NCI-H1694 treated with DMSO at 0.1 percent for 48 hours (cell line): ENCODE measurements at places on chromosomes 7 and 10.
A peak's percentile ranks its signal among the peaks of the same experiment; 100 is the strongest.

DNA sequence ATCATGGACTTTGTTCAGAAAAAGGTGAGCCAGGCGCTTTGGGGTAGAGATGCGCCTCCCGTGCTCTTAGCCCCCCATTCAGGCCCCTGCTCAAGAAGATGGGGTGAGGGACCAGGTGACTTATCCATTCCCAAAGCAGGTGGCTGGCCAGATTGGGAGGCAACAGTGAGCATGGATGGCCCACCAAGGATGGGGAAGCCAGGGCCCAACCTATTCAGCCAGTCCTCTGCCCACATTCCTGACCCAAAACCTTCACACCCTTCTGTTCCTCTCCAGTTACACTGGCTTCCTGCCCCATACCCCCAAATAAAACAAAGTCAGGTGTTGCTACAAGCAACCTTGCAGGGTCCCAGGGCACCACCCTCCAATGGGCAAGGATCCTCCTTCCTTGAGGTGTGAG is 44.4 kb downstream of the TSPAN15 start:
- DNase-seq = no peak

DNA sequence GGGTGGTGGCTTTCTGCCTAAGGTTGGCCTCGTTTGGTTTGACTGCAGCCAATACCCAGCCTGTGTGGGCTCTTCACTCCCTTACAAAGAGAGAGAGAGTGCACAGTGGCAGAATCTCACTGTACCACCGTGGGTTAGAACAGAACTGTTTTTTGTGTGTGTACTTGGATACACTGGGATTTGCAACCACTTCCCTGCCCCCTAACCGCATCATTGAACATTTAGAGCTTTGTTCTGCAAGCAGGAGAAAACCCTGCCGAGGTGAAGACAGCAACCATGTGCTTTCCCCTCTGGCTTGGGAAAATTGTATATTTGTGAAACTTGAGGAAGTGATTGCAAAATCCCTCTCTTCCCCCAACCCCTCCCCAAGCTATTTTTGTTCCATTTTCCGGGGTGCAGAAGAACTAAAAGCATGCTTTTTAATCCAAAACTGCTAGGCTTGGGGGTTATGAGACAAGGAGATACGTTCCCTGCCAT is 201.2 kb downstream of the TCF7L2 start:
- no peak for DNase-seq

DNA sequence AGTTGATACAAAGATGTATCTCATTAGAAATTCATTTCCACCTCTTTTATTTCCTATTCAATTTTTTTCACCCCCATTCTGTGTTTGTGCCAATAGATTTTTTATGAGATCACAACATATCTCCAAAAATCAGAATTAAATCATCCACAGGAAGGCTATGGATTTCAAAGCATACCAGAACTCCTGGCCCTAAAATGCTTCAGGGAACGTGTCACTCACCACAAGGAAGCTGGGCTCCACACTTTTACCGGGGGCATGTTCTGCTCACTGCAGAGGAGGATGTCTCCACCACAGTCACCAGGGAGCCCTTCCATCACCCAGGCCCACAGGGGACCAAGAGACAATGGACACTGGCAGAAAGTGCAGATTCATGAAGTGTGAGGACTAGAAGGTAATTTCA is 456.8 kb downstream of the KCNMA1 start:
- DNase-seq = no peak

DNA sequence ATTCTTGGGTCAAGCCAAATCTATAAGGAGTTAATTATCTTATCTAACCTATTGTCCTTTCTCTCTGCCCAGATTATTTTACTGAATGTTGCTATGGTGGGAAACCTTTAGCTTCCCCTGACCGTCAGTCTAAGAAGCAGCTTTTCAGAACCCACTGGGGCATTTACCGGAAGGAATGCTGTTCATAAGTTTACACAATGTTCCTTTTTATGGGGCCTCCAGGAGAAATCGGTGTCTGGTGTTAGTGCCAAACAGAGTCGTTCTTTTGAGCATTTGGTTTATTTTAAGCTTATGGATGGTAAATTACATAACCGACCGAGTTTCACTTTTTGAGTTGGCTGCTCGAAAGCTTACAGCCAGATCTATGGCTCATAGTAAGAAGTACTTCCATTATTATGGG is 111.9 kb downstream of the CACNB2 start:
- no peak for DNase-seq

GRCh38 chr10:95505641-95506040 is 55.5 kb downstream of the SORBS1 start:
- peak; percentile 8 for DNase-seq

GRCh38 chr10:117248750-117249465 is 8.0 kb downstream of the SLC18A2 start:
- DNase-seq = no peak

GRCh38 chr10:94423627-94424026 is 21.3 kb downstream of the TBC1D12 start:
- no peak for DNase-seq

- DNase-seq = no peak
These were observed 39.2 kb upstream of the CNPY1 start for GRCh38 chr7:155585532-155585895.

GRCh38 chr10:5297466-5297865 is 67.3 kb upstream of the UCN3 start:
- DNase-seq = no peak

GRCh38 chr10:34584164-34584563 is 230.9 kb downstream of the PARD3 start:
- no peak for DNase-seq

- no peak for DNase-seq
These were observed 162.3 kb downstream of the SVIL start for GRCh38 chr10:29472301-29473086.

GRCh38 chr7:108124820-108125219 is 5.3 kb downstream of the LAMB4 start:
- DNase-seq = no peak

- DNase-seq = no peak
These were observed 241.6 kb downstream of the RAB11FIP2 start for GRCh38 chr10:117805139-117805538.

- DNase-seq = no peak
These were observed 69.9 kb upstream of the FGL2 start for GRCh38 chr7:77269360-77270093.

- peak; percentile 25 for DNase-seq
These were observed 53.5 kb upstream of the TNS3 start for GRCh38 chr7:47635091-47636080.

GRCh38 chr7:146126767-146127509 is 10.3 kb downstream of the CNTNAP2 start:
- no peak for DNase-seq

DNA sequence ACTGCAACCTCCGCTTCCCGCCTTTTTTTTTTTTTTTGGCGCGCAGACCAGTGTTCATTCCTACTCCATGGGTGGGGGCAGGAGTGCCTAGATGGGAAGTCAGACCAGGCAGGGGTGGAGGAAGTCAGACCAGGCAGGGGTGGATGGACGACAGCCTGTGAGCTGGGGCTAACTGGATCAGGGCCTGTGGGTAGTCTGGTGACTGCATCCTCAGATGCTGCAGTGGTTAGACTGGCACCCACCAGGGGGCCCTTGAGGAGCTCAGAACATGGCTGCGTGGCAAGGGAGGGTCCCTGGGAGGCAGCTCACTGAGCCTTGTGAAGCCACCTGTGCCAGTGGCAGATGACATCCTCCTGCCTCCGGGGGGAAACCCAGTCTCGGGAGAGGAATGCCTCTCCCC is 35.1 kb downstream of the RCC1L start:
- DNase-seq = no peak

DNA sequence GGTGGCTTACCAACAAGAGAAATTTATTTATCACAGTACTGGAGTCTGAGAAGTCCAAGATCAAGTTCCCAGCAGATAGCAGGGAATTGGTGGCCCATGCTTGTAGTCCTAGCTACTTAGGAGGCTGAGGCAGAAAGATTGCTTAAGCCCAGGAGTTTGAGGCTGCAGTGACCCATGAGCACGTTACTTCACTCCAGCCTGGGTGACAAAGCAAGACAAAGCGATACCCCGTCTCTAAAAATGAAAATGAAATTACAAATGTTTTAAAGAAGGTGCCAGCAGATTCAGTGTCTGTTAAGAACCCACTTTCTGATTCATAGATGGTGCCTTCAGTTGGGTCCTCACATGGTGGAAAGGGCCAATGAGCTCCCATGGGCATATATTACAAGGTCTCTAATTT is 20.6 kb upstream of the ARHGAP12 start:
- DNase-seq = no peak

- no peak for DNase-seq
These were observed 118.3 kb downstream of the DIP2C start for GRCh38 chr10:571166-571565.

GRCh38 chr10:24984906-24985305 is 31.1 kb downstream of the ENKUR start:
- DNase-seq = no peak

GRCh38 chr7:12975412-12975811 is 288.0 kb downstream of the ARL4A start:
- no peak for DNase-seq

- DNase-seq = no peak
These were observed 16.5 kb downstream of the CDC123 start for GRCh38 chr10:12212454-12212853.

- DNase-seq = no peak
These were observed 155.4 kb downstream of the TWIST1 start for GRCh38 chr7:18962031-18962430.

DNA sequence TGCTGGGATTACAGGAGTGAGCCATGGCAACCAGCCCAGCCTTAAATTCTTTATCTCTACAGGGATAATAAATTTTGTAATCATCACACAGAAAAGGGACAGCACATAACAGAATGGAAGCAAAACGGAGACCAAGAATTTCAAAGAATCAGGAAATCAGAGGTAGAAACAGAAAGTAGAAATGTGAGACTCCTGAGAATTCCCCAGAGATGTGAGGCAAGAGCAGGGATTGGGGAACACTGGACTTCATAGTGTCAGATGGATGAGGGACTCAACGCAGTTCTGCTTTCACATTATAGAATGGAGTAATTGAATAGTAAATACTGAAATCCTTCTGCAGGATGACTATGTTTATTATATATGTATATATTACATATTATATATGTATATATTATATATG is 52.5 kb upstream of the MPP7 start:
- DNase-seq = no peak

GRCh38 chr7:93964813-93965212 is 39.3 kb downstream of the BET1 start:
- DNase-seq = no peak

- no peak for DNase-seq
These were observed 273.6 kb downstream of the PLXDC2 start for GRCh38 chr10:20089879-20090278.

- no peak for DNase-seq
These were observed 25.3 kb downstream of the IKZF1 start for GRCh38 chr7:50329775-50330174.

GRCh38 chr10:81873932-81874816 is 820 bp upstream of the NRG3 start:
- no peak for DNase-seq

DNA sequence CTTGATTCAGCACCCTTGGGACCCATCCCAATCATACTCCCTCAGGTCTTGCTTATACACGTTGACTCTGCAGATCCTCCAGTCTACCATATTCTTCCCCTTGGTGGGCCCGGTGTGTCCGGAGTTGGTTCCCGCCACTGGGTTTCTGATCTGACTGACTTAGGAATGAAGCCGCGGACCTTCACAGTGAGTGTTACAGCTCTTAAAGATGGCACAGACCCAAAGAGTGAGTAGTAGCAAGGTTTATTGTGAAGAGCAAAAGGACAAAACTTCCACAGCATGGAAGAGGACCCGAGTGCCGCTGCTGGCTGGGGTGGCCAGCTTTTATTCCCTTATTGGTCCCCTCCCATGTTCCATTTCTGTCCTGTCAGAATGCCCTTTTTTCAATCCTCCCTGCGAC is 5.9 kb upstream of the GDF10 start:
- no peak for DNase-seq

GRCh38 chr7:80774843-80775242 is 136.4 kb downstream of the CD36 start:
- DNase-seq = no peak

DNA sequence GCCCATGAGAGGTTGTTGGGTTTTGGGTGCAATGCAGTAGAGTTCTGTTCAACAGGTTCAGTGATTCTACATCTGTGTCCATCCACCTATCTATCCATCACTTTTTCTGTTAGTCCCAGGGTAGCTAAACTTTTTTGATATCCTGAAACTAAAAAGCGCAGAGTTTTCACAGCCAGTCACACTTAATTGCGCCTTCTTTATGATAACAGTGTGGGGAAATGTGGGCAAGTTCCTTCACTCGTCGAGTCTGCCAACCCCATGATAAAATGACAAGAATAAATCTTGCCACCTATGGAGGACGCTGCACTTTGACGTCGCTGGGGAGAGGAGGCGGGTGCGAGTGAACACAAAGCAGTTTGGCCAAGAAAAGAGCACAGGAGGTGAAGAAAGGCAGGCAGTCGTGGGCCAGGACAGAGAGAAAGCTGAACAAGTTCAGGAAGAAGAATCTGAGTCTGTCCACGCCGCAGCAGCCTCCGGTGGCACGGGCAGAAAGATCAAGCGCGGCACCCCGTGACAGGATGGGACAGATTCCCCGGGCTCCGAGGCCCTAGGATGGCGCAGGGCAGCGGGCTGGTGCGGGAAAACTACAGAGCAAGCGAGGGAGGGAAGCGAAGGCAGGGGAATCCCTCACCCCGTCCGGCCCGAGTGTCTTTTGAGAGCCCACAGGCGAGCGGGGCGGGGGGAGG is 9.2 kb downstream of the SP8 start:
- DNase-seq = no peak

DNA sequence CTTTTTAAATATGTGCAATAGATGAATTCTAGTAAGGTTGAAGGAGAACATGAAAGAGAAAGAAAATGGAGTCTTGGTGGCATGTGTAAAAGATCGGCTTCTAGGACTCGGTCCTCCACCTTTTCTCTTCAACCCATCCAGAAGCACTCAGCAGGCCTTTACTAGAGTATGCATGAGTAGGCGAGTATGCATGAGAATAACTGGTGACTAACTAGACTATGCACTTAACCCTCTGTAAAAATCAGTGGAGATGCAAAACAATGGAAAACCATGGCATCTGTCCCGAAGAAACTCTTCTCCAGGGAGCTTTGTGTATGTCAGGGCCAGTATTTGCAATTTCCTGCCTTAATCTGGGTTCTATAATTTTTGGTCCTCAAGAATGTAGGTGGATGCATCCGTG is 40.0 kb upstream of the GRB10 start:
- DNase-seq = no peak

DNA sequence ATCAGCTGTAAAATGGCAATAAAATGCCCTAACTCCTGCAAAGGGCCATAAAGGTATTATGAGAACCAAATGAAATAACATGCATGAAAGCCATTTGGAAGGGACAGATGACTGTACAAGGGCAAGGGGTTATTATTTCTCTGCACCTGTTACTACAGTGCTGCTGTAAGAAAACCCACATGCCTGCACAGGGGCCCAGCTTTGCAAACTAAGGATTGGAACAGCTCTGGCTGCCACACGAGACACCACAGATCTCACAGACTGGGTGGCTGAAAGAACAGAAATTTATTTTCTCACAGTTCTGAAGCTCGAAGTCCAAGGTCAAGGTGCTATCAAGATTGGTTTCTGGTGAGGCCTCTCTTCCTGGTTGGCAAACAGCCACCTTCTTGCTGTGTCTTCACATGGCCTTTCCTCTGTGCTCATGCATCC is 409.0 kb upstream of the NRP1 start:
- DNase-seq = no peak

GRCh38 chr10:46317370-46317769 is 30.6 kb downstream of the ANTXRL start:
- DNase-seq = no peak
